ENCODE measurements at places on chromosomes 6 and 20.

DNA sequence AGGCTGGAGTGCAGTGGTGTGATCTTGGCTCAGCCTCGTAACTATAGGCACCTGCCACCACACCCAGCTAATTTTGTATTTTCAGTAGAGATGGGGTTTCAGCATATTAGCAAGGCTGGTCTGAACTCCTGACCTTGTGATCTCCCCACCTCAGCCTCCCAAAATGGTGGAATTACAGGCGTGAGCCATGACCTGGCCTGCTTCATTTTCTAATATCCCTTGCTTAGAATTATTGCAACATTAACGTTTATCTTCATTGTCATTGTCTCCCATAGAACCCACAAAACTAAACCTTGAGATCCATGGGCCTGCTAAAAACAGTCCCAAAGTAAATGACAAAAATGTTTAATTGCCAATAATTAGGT, 6.1 kb downstream of the EEF1A1 start:
- DNase-seq: no peak

DNA sequence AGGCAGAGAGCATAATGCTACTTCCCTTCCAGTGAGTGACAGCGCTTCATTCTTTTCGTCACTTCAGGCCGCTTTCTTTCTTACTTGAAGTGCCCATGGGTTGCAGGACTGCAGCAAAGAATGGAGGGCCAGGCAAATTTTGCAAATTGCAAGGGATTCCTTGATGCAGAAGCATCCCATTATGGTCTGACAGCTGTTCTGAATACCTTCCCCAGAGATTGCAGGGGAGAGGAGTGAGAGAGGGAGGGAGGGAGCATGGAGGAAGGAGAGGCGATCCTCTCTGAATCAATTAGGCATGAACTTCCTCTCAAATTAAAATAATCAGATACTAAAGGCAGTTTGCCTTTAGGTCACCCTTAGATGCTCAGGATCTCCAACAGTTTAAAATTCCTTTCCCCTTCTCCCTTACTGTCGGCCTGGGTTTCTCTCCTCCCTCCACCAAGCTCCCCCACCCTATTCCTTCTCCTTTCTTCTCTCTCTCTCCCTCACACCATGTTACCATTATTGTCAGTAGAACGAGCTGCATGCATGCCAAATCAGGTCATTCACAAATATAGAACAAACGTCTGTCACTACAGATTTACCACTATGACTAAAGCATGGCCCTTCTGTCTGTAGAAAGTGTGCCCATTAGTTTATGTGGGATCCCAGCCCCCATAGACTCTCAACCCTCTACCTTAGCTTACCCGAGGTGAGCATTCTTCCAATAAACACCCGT, 289.2 kb downstream of the CD83 start:
- no peak for DNase-seq

DNA sequence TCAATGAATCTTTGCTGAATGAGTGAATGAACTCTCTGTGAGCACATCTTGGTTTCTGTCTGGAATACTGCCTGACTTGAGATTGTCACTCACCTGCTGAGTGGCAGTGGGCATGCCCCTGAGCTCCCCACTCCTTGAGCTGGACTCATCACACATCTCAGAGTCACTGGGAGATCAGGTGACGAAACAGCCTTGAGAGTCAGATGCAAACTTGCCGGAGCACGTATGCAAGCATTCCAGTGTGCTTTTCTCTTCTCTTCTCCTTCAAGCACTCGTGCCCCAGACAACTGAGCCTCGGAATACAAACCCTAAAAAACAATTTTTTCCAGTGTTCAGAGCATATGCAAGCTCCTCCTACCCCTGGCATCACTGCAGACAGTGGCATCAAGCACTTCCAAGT, 9.4 kb upstream of the BMP7 start:
- DNase-seq: no peak

GRCh38 chr6:84788689-84789088, 24.3 kb upstream of the TBX18 start:
- no peak for DNase-seq

Measured in GM12892 (cell line).